Thoracic aorta (tissue), 2 donors: ENCODE measurements at places on chromosomes 6 and 20. TPM values are rescaled to one million over a fixed set of nuclear protein-coding genes. Genes with fewer than 3 reads are reported as not detected.

DNA sequence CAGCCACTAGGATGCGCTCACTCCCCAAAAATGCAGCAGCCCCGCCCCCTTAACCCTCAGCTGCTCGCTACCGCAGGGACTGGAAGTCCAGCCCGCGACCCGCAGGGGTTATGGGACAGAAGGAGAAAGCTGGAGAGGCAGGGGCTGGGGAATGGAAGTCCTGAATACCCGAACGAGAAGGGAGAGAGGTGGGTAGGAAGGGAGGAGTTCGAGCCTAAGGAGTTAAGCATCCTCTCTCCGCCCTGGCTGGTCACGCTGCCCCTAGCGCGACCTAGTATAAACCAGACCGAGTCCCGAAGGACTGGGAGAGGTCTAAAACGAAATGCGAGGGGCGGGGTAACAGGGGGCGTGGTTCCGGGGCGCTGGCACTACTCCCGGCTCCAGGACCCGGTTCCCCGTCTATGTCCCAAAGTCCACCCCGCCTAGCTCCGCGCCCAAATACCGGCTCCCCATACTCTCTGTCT lies 448 bp upstream of the DDAH2 start:
- DNase-seq: peak; percentile 84

ARMC12 gene
- not detected for total RNA-seq

DNA sequence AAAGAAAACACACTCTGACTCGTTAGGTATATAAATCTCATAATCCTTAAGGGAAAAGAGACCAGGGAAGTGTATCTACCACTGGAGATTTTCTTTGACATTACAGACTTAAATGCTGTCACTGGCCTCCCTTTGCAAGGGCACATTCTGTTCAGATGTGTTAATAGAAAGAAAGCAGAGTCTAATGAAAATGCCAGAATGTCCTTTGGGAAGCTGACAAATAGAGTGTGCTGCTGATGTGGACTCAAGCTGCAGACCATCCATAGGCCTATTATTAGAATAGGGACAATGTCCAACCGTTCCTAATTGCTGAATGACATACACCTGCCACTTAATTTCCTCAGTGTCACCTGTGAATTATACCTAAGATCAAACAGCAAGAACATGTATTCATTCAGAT lies 41.2 kb downstream of the SLC35D3 start:
- DNase-seq: no peak

BTBD3 gene
- 12.3 TPM for total RNA-seq

DNA sequence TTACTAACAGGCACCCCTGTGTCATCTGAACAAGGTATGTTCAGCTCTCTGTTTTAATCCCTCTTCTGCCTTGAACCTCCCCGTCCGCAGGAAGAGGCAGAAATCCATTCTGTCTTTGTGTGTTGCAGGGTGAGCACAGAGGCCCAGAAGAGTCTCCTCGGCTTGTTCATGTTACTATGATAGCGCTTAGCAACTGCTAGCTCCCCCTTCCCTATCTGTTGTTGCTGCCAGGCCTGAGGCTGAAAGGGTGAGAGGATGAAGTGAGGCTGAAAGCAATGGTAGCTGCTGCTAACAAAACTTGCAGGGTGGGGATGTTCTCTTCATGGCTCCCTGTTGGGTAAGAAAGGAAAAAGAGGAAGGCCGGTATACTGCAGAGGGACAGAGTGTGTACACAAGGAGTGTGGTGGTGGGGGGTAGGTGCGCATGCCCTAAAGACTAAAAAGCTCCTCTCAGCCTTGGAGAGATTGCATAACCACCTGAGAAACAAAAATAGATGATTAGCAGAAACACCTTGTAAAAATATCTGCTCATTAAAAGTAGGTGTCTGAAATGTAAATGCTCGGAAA lies 55.2 kb upstream of the CITED2 start:
- DNase-seq: no peak

DNA sequence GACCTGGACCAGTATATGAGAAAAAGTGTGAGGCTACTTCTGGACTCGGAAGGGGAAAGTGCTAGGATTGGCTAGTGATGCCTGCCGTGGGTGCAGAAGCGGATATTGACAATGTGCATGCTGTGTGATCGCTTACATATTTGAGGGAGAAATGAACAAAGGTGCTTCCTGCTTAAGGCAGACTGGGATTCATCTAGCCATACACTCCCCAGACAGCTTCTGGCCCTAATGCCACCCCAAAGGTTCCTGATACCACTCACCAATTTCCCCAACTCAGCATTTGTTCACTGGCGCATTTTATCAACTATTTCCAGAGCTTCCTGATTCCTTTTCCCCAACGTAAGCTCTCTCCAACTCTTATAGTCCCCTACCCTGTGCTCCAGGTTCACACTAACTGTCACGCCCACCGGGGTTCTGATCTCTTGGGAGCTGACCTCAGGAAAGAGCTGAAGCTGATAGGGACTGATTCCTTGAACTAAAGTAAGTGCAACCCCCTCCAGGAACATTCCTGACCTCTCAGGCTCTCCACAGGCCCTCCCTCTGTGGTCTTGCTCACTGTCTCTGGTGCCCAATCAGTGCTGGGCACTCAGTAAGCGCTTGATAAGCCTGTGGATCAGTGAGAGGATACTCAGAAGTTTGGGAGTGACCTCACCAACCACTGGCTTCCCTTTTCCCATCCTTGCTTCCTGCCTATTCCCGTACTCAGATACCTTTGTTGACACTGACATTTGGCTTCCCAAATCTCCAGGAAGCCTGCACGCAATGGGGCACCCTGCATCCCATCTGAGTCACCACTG lies 73.3 kb downstream of the MRPL14 start:
- DNase-seq: no peak

LY6G6D gene
- total RNA-seq: not detected

HMGCLL1 gene
- not detected for total RNA-seq

GRCh38 chr6:15644904-15645303 lies 17.9 kb downstream of the DTNBP1 start:
- DNase-seq: no peak

CRISP2 gene
- not detected for total RNA-seq

DLL1 gene
- 6.1 TPM for total RNA-seq

GRCh38 chr6:82113231-82113630 lies 134.3 kb downstream of the IBTK start:
- no peak for DNase-seq

- DNase-seq: no peak
Observed at GRCh38 chr20:45308117-45308778, at the start of gene MATN4. MATN4 (minus strand) TSS chr20:45308299; CDS start chr20:45305582, 2,717 bp downstream.

DNA sequence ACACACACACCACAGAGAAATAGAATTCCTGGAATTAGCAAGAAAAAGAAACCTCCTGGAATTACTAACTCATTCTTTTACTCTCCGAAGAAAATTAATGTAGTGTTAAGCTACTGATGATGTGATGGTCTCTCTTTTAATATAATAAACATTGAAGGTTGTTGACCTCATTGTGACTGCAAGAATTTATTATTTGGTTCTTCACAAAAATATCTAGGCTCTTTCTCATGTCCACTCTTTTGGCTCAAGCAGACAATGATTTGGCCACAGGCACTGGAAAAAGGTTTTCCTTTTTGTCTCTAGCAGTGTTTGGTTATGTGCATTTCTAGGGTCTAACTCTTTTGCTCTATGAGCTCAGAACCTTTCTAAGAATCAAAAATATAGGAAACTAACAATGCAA lies 811.9 kb downstream of the TENT5A start:
- no peak for DNase-seq

C20orf204 gene
- 0.81 TPM for total RNA-seq

HCK gene
- total RNA-seq: 38.1 TPM

DNA sequence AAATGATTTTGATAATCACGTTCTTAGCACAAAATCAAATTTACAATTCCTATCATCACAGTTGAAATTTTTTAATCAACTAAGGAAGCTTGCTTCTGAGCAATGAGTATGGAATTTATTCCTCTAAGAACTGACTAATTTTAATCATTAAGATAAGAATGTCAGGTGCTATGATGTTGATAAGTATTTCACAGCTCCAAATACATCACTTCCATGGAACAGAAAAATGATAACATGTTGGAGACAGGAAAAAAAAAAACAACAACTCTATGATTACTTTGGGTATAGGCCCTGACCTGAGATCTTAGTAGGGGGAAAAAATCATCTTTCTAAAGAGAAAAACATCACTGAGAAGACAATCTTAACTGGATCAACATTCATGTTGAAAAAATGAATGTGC lies 89.4 kb upstream of the BMP2 start:
- DNase-seq: no peak

GRCh38 chr6:2971420-2972218 lies at the start of gene SERPINB6:
SERPINB6 (minus strand) TSS chr6:2971567; CDS start chr6:2959332, 12,235 bp downstream.
- peak; percentile 69 for DNase-seq

DNA sequence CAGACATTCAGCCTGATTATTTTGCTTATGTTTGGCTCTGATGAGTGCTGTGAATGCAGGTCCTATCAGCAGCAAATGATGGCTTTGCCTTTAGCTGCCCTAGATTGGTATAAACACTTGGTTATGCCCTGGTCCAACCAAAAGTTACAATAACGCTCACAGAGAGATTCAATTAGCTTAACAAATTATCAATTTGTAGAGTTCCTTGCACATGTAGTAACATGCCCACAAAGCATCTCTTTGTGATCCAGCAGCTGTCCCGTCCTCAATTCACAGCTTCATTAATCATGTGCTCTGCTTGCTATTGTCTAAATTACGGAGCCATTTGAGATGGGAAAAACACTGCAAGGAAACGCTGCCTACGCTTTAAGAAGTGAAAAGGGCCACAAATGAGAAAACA lies 457.9 kb downstream of the HDGFL1 start:
- DNase-seq: no peak

DNA sequence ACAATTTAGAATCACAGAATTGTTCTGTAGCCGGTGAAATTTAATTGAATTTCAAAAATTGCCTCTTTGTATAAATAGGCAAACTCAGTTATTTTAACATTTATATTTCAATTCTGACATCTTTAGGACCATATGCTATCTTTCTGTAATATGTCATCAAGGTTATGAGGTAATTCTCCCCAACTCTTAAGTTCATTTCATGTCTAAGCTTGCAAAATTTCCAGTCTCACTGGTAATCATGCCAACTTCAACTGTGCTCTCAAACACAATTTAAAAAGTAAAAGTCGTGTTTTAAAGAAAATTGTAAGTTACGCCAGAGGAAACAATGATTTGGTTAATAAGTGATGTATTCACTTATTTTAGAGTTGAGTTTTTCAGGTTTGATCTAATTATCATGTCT lies 1.4 kb downstream of the NCOA7 start:
- no peak for DNase-seq

PMEPA1 gene
- total RNA-seq: 104 TPM

GRCh38 chr20:57425150-57426013 lies 34.2 kb downstream of the RBM38 start:
- no peak for DNase-seq

DNA sequence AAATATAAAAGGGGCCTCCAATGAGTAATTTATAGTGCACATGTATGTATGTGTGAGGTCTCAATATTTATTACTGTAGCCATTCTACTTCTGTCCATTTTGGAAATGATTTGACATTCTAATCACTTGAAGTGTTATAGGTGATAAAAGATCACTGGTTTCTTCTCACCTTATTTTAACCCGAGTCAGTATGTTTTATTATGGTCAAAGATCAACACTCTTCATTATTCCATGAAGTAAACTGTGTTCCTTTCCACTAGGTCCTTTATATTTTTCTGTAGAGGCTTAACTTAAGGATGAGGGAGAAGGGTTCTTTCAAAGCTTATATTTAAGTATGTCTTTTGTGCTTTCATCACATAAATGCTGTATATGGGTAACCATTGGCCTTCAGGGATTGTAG lies 47.2 kb downstream of the FAM83B start:
- no peak for DNase-seq

GRCh38 chr6:42963179-42963854 lies 2.8 kb downstream of the GNMT start:
- no peak for DNase-seq

OOEP gene
- total RNA-seq: not detected

GRCh38 chr6:136467186-136467585 lies 83.0 kb downstream of the MAP7 start:
- no peak for DNase-seq

MYBL2 gene
- total RNA-seq: 0.78 TPM

TMC2 gene
- total RNA-seq: not detected

TRIM40 gene
- not detected for total RNA-seq
